Activated CD8-positive, alpha-beta T cell treated with anti-CD3 and anti-CD28 coated beads, Interleukin-2, amount 10 ng/mL, durations not matched to agents 7 days and 5 days (primary cell): ENCODE measurements at places on chromosomes 6 and 20. TPM values are rescaled to one million over a fixed set of nuclear protein-coding genes. Genes with fewer than 3 reads are reported as not detected.

The SYTL3 gene
- total RNA-seq: 48.3 TPM

GRCh38 chr6:162069995-162070394 is 657.6 kb downstream of the PRKN start:
- H3K27me3 ChIP-seq: no peaks in the 10 kb centered on the region
- no peak overlapping the region for H3K4me3 ChIP-seq
- DNase-seq: no peak

The TREML2 gene
- total RNA-seq: 24.9 TPM

- H3K27me3 ChIP-seq: no peaks in the 10 kb centered on the region
- H3K27ac ChIP-seq: no peak overlapping the region
- no peak for DNase-seq
- no peak overlapping the region for H3K4me3 ChIP-seq
Observed at GRCh38 chr6:164099269-164099865, 684.8 kb downstream of the QKI start.

DNA sequence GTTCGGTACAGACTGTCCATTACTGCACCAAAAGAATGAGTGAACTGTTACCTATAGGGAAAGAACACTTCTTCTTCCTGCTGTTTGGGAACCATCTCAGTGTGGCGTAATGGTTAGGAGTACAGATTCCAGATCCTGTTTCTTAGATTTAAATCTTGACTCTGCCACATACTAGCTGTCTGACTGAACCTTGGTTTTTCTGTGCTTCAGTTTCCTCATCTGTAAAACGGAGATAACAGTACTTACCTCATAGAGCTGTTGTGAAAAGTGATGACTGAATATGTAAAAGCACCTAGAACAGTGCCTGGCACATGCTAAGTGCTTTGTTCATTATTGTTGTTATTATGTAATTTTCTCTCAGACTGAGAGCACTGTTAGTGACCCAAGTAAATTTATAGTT is 39.8 kb downstream of the STX11 start:
- no peak overlapping the region for H3K27ac ChIP-seq
- no peaks in the 10 kb centered on the region for H3K27me3 ChIP-seq
- no peak for DNase-seq
- H3K4me1 ChIP-seq: no peaks in the 10 kb centered on the region
